ENCODE measurements at places on chromosomes 5 and 9.
A peak's percentile ranks its signal among the peaks of the same experiment; 100 is the strongest.

- DNase-seq = no peak
Observed at GRCh38 chr5:98989727-98990126, 60.9 kb upstream of the CHD1 start.

- peak; percentile 61 for DNase-seq
Observed at GRCh38 chr9:114811301-114811700, 5.5 kb upstream of the TNFSF15 start.

DNA sequence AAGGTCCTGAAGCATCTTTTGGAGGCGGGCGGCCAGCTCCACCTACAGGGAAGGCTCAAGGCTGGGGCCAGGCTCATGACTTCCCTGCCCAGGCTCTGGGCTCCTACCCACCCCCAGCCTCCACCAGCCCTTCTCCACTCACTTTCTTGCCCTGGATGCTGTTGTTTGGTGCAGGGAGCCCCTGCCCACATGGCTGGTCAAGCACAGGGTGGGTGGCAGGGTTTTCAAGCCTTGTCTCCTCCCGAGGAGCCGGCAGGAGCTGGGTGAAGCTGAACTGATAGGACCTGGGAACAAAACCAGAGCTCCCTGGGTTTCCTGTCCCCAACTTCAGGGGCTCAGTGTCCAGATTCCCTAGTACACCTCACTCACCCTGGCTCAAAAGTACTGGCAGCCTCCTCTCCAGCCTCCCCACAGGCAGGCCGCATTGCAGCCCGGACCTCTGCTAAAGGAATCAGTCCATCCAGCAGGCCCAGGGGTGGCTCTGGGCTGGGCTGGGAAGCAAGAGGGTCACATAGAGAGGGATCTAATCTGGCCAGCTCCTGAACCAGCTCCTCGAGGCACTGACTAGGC is 6.9 kb downstream of the SHROOM1 start:
- DNase-seq = no peak

DNA sequence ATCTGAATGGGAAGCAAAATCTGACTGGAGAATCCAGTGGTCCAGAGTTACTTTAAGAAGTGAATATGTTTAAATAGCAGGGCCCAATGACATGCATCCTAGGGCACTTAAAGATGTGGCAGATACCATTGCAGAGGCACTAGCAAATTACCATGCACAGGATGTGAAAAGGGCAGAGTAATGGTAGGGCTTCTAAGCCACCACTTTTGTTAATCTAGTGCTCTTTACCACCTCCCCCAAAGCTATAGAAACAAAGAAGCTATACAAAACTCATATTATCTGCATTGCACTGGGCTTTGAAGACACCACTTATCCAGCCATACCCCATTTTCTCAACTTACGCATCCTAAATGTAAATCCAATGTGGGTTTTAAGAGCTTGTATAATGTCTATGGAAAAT is 81.2 kb downstream of the ZCCHC7 start:
- no peak for DNase-seq

- DNase-seq = no peak
Observed at GRCh38 chr5:4941957-4942830, 197.9 kb upstream of the ADAMTS16 start.
